ENCODE measurements at places on chromosomes 16 and 17. TPM values are rescaled to one million over a fixed set of nuclear protein-coding genes. Genes with fewer than 3 reads are reported as not detected.

WNK4 gene
- total RNA-seq, result not detected

DNA sequence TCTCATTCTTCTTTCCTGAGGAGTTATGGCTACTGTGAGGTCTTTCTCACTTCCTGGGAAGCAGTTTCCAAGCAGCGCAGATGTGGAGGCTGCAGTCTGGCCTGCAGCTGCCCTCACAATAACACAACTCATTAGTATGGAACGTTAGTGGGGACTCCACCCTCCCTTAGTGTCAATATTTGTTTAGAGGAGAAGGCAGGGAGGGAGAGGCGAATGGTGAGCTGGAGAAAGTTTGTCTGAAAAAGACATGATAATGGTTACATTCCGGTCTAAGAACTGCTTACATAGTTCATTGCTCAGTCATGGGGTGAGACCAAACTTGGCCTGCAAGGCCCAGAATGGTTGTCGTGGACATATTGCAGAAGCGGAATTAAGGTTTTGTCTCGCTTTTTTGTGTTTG is 170.2 kb downstream of the HS3ST3B1 start:
- DNase-seq, result no peak

DNA sequence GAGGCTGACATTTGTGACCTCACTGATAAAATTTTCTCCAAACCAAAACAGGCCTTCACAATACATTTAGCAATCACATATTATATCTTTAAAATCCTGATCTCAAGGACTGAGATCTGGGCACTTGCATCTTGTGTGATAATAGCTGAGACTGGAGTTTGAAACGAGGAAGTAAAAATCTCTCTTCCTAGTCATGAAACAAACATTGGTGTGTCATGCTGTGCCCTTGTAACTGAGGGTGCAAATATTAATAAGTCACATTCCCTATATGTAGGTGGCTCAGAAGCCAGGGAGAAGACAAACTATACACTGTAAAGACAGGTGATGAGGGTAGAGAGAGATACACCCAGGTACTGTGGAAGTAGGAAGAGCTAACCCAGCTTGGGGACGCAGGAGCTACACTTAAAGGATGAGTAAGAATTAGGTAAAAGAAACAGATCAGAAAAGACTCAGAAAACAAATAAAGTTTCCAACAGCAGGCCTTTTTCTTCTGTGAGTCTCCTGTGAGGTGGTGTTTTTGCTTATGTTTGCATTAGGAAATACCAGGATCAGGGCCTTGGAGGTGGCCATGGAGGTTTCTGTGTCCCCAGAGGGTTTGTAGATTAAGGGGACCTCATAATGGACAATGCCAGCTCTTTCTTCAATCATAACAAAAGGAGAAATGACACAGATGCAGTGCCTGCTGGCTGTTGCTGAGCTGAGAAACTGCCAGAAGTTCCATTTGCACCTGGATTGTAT is 335.7 kb downstream of the GRIN2A start:
- DNase-seq, result no peak

DNA sequence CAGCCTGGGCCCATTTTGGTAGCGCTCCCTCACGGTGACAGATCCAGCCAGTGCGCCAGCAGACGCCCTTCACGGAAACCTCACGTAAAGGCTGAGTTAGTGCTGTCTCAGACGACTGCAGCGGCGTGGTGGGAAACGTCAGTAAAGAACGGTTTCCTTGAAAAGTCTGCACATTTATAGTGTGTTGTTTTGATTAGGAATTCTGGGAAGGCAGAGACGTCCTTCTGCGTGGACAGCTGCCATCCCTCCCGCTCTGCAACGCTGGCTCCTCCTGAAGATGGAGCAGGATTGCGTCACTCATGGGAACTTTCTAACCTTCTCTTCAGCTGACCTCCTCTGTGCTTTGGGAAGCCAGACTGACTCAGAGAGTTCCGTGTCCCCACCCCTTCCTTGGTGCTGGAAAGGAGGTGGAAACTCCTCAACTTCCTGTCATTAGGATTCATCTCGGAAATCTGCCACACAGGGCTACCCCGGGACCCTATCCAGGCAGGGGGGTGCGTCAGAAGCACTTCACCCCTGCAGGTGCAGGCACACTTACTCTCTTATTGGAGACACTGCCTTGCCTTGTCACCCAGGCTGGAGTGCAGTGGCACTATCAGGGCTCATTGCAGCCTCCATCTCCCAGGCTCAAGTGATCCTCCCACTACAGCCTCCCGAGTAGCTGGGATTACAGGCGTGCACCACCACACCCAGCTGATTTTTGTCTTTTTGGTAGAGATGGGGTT is 24.3 kb upstream of the CRISPLD2 start:
- DNase-seq, result peak; percentile 78

- peak; percentile 91 for DNase-seq
These were observed at the start of gene ABCA3 for GRCh38 chr16:2340564-2341455. TSS of gene ABCA3 (minus strand) at chr16:2340728. CDS start at chr16:2326466, 14,262 bp downstream.

DNA sequence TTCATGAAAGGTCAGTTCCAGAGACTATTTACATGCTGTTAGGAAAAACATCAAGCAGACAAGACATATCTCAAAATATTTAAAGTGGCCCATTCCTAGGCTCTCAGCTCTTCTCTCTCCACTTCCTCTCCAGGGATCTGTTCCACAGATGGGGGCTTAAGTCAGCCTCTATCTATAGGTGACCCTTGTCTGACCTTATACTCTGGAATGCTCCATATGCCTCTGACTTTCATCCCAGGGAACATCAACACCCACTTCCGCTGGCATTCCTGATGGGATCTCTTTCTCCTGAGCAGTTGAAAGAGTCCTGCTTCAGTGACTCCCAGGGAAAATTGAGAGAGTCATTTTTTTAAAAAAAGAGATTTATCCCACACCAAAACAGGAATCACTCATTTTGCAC is 11.5 kb upstream of the WIPI1 start:
- DNase-seq, result no peak

Measured in left ventricle myocardium inferior (tissue), 1 donor.